ENCODE measurements at places on chromosomes 3 and 15.

DNA sequence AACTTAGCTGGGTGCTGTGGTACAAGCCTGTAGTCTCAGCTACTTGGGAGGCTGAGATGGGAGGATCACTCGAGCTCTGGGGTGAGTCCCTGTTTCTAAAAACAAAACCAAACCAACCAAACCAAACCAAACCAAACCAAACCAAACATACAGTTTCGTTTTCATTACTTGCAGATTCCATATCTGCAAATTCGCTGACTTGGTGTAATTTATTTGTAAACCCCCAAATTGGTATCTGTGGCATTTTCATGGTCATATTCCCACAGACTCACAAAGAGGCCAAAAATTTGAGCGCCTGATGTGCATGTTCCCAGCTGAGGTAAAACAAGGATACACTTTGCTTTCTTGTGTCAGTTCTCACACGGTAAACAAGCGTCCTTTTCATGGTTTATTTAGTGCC is 1138.3 kb downstream of the ROBO1 start:
- DNase-seq, result no peak

GRCh38 chr3:129054605-129055104 is 5.9 kb upstream of the GP9 start:
- no peak for DNase-seq

DNA sequence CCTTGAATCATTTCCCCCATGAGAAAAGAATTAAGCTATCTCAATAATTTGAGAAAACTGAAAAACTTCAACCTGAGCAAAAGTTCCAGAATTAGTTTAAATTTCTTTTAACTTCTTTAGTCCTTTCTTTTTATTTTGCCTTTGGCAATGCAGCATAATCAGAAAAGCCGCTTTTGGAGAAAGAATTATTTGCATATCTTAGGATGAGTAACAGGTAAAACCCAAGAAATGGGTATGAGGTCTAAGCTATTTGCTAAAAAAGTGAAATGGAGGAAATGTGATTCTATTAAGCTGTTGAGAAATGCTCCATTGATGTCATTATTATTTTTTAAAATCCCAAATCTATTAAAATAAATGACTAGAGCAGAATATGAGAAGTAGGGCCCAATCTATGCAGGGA is 1238.3 kb upstream of the GBE1 start:
- DNase-seq, result no peak

DNA sequence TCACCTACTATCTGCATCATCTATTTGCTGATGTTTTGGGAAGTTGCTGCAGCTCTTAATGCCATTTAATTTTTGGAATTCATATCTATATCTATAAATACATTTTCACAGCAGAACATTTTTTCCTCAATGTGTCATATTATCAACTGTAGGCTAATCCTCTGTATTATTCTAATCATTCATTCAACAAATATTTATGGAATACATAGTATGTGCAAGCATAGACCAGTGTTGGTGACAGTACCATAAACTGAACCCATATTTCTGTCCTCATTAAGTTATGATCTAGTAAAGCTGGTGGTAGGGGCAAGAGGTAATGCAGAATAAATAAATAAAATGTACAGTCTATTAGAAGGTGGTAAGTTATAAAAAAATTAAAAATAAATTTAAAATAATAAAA is 585.3 kb upstream of the BCHE start:
- DNase-seq, result no peak

DNA sequence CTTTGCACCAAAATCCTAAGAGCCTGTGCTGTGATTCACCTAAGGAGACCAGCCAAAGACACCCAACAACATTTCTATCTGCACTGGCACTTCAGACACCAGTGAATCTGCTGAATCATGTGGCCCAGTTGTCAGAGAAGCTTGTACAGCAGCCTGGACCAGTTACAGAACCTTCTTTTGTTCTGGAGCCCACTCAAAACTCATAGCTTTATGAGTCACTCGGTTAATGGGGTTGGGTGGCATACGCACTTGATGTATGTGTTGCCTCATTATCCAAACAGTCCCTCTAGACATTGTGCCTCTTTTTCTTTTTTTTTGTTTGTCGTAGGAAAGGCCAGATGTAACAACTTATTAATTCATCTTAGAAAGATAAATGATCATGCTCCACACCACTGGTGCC is 25.6 kb upstream of the GOLGA6L2 start:
- no peak for DNase-seq

DNA sequence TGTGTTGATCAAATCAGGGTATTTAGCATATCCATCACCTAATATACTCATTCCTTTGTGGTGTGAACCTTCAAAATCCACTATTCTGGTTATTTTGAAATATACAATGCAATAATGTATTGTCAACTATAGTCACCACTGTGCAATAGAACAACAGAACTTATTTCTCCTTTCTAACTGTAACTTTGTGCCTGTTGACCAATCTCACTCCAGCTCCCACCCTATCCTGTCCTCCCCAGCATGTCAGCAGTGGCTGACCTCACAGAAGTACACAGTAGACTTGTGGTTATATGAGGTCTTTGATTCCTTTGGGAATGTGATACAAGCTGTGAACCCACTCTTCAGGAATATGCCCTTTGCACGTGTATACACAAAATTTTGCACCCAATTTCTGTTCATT is 64.2 kb downstream of the ECT2 start:
- DNase-seq, result no peak

DNA sequence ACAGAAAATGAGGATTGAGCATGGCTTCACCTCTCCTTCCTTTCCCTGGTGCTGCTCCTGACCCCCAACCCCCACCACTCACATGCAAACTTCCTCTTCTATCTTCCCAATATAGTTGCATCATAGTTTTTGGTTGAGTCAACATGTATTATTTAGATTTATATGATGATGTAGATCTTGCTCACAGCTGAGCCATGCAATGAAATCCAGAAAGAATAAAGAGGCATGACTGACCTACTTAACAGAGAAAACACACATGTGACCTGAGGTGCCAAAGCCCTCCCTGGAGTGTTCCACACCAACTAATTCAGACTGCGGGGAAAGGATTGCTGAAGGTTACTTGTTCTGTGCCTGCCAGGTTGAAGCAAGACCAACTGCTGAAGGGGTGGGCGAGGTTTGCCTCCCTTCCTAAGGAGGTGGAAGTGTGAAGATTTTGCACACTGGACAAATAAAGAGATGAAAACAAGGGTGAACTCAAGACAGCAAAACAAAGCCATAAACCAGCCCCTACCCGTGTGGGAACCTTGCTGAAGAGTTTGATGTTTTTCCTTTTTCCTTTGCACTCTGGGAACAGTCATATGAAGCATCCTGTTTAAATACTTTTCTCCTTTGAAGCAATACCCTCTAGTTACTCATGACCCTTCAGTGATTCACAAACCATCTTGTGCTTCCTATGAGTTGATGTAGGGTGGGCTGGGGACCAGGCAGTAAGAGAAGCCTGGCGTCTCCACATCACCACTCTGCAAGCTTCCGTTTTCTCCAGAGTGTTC is 155.2 kb upstream of the UBE2E1 start:
- peak; percentile 90 for DNase-seq

DNA sequence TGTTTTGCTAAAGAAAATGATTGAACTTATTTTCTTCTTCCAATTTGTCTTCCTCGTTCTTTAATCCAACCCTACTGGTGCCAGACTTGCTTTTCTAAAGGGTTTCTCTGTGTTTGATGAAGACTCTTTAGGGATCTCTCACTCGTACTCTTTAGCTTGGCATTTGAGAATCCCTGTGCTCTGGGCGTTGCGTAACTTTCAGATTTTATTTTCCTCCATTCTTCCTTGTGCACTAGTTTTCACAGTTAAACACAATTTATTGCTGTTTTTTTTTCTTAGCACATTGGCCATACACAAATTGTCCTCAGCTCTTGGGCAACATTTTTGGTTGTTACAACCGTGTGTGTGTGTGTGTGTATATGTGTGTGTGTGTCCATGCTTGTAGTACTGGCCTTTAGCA is 95.8 kb upstream of the ADAMTSL3 start:
- no peak for DNase-seq

DNA sequence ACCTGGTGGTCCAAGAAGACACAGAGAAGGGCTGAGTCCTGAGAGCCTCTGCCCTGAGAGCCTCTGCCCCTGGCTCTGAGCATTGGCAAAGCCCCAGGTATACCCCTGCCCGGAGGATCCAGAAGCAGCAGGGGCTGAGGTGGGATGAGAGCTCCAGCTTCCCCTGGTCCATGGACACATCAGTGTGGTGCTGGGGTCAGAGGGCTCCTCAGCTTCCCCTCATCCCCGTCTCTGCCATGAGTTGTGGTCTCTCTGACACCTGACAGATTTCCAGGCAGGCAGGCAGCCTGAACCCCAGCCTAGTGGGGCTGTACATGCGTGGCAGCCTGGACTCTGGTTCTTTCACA is 3.5 kb upstream of the KLF15 start:
- no peak for DNase-seq

DNA sequence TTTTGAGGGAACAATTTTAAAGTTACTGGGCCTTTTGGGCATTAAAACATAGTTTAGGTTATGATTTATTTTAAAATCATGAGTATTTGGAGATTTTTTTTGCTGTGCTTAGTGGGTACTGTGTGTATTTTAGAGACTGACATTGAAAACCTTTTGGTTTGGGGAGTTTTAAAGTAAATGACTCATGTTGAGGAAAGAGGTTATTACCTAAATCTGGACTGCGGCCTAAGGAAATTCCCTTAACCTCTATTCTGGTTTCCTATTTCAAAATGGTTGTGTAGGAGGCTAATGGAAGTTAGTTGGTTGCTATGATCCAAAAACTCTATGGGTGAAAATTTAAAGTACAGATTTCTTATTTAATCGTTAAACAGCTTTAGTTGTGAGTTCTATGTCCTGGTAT is 57.3 kb upstream of the DPH6 start:
- DNase-seq, result peak; percentile 23

DNA sequence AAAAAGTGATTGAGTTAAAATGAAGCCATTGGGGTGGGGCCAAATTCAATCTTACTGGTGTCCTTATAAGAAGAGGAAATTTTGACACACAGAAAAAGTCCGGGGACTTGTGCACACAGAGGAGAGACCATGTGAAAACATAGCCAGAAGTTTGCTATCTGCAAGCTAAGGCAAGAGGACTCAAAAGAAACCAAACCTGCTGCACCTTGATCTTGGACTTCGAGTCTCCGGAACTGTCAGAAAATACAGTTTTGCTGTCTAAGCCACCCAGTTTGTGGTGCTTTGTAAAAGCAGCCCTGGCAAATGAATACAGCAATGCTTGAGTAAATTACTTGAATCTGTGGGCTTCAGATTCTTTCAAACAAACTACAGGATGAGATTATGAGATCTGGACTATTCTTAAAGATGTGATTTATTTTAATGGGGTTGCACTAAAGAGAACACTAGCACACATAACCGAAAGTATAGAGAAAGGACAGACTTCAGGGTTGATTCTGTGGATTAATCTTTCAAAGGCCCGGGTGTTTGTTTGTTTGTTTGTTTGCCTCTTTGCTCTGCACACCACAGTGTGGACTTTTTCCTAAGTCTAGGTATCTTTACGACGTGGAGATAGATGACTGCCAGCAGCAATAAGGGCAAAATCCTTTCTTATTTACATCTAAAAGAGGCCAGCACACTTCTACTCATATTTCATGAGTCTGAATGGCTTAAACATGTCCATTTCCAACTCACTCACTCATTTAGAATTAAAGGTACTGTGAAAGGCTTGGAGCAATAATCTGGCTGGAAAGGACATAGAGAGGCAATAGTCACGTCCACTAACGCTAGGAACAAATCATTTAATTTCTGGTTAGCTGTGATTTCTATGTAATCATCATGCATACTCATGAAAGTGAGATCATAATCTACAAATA is 53.9 kb upstream of the SSR3 start:
- DNase-seq, result no peak

DNA sequence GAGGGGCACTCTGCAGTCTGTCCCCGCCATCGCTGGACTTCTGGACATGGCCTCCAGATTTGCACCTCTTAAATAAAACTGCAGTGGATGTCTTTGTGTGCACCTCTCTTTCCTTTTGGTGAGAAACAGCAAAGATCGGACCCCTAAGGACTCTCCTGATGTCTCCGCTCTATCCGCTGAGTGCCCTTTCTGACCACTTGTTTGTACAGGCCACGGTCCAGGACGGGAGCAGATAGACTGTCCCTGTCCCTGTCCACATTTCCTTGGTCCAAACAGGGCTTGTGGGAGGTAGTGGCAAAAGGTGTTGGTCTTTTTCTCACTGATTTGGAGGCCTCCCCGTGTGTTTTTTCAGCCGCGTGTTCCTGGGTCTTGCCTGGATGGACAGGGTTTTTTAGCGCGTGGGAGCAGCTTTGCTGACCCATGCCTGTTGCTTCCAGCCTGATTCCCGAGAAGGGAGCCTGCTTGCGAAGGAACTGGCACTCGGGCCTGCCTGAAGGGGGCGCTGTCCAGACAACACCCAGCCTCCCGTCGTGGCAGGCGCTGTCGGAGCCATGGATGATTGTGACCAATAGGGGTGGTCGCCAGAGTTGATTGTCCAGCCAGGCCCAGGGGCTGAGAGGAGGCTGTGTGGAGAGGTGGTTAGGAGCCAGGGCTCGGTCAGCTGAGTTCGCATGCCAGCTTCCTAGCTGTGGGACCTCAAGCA is 13.2 kb upstream of the STAB1 start:
- DNase-seq, result no peak

- no peak for DNase-seq
These were observed 417.0 kb downstream of the ROBO2 start for GRCh38 chr3:77456906-77457305.

GRCh38 chr15:67013696-67014095 is 51.7 kb upstream of the SMAD3 start:
- peak; percentile 53 for DNase-seq

- peak; percentile 39 for DNase-seq
These were observed 27.6 kb upstream of the RAB7A start for GRCh38 chr3:128698211-128699047.

DNA sequence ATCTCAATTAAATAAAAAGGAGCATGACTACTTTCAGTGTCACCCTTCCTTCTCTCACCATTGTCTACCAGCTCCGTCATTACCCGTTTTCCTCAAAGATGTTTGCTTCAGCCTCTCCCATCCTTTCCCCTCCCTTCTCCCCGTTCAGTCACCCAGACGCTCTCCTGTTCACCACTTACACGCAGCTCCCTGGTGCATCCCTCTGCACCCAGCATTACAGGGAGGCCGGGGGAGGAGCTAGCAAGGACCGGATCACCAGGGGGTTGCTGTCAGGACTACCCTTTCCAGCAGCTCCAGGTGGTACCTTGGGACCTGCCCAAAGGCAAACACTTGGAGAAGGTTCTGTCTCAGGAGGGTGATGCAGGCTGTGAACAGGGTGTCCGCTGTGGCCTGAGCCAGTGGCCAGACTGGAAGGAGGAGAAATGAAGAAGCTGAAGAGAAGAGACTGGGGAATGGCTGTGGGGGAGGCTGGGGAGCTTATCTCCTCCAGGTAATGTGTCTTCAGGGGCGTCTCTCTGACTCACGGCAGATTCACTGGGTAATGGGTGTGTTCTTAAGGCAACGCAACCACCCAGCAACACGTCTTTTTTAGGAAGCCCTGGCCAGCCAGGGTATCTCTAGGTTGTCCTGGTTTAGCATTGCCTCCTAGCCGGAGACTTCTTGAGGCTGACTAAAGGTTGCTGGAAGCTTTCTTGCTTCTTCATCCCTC is 21.8 kb upstream of the BDH1 start:
- no peak for DNase-seq

- DNase-seq, result no peak
These were observed 843 bp upstream of the CD47 start for GRCh38 chr3:108091498-108092250.

- peak; percentile 33 for DNase-seq
These were observed 96.5 kb downstream of the LIPC start for GRCh38 chr15:58528188-58528870.

Measured in EL (cell line).